Activated CD4-positive, alpha-beta T cell treated with anti-CD3 and anti-CD28 coated beads, Interleukin-2, Interleukin-4, amounts not matched to agents 100 ng/mL and 50 ng/mL, durations not matched to agents 16 hours and 8 hours (primary cell): ENCODE measurements at places on chromosomes 13 and 19.

- peak; percentile 9 for DNase-seq
Observed at GRCh38 chr13:27712421-27712820, 79.9 kb upstream of the GSX1 start.

- DNase-seq, result no peak
Observed at GRCh38 chr19:40494191-40494838, 27.5 kb downstream of the SPTBN4 start.

DNA sequence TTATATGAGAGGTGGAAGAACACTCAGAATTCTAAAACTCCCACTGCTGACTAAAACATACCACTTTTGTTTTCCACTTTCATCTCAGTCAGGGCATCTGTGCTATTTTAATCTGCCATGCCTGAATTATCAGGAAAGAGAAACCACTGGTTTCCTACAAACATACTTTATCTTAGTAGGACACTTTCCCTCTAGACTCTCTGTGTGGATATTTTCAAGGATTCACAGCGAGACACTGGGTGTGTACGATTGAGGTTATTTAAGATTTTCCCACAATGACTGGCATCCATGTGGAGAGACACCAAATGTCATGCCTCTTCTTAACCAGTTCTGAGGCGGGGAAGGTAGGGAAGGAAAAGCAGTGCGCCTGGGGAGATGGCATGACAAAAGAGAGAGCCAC, 212.2 kb downstream of the ENOX1 start:
- DNase-seq, result no peak

- DNase-seq, result no peak
Observed at GRCh38 chr19:17599780-17600179, 44.3 kb downstream of the COLGALT1 start.

GRCh38 chr13:35393886-35394285, 82.6 kb downstream of the MAB21L1 start:
- no peak for DNase-seq

GRCh38 chr19:18419195-18419698, at the start of gene SSBP4:
SSBP4 (plus strand) TSS chr19:18419398; CDS start chr19:18419649, 251 bp downstream.
- DNase-seq, result peak; percentile 73
